ENCODE measurements at places on chromosomes 12 and 14.

- DNase-seq, result no peak
These were observed 124.4 kb upstream of the PRMT8 start for GRCh38 chr12:3366451-3367110.

GRCh38 chr12:54082397-54082892 is 28.8 kb downstream of the HOXC4 start:
- DNase-seq, result no peak

DNA sequence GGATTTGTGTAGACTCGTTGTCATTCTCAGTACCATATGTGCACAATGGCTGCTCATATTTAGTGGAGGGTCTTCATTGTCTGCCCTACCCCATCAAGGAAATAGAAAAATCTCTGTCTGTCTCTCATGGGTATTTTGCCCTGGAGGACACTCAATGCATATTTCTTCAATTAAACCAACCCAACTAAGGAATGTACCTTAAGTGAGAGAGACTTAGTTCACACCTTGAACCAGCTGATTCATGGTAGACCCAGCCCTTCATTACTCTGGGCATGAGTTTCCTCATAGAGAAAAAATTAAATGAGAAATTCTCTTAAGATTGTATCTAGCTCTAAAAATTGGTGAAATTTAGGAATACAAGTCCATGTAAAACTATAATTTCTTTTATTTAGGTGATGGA is 107.1 kb upstream of the PLEKHG7 start:
- DNase-seq, result no peak

DNA sequence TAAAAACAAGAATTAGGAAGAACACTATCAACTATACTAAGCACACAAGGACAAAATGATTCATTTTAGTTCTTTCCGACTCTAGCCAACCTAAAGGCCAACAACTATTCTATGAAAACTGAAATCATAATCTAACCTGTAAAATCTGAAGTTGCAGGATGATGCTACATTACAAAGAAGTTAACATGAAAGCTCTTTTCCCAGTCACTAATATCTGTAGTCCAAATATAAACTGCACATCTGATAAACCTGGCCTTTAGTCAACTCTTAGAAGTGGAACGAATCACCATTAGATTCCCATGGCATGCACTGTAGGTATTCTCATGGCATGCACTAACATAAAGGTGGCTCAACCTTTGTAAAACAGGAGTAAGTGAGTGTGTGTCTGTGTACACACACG is 41.7 kb downstream of the BLTP3B start:
- no peak for DNase-seq

GRCh38 chr14:24235804-24236688 is 3.3 kb downstream of the GMPR2 start:
- no peak for DNase-seq

All from DMS79 (cell line).